Progenitor cell of endocrine pancreas (in vitro differentiated cells): ENCODE measurements at places on chromosomes 3 and 15. TPM values are rescaled to one million over a fixed set of nuclear protein-coding genes. Genes with fewer than 3 reads are reported as not detected.

DNA sequence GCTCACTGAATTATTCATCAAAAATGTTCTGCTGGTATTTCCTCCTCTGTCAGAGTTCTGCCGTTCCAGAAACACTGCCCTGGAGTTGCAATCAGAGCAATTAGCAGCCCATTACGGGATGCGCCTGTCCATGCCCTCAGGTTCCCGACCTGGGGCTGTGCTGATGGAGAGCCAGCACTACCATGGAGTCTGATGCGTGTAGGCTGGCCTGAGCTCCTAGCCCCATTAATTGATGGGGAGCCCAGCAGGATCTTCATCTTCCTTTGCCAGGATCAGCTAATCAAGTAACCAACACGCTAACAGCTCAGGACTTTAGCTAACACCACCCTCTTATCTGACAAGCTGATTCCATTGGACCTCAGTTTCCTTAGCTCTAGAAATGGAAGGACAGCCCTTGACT is 164.2 kb downstream of the ABHD5 start:
- DNase-seq, result no peak

DNA sequence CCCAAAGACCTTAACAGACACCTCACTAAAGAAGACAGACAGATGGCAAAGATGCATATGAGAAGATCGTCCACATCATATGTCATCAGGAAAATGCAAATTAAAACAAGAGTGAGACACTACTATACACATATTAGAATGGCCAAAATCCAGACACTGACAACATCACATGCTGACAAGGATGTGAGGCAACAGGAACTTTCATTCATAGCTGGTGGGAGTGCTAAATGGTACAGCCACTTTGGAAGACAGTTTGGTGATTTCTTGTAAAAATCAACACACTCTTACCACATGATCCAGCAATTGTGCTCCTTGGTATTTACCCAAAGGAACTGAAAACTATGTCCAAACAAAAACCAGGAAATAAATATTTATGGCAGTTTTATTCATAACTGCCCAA is 17.6 kb downstream of the CHDH start:
- DNase-seq, result no peak

- no peak for DNase-seq
Measured at GRCh38 chr3:1513662-1514061, 420.8 kb downstream of the CNTN6 start.

- DNase-seq, result no peak
Measured at GRCh38 chr3:64438812-64439211, 213.5 kb upstream of the PRICKLE2 start.

DNA sequence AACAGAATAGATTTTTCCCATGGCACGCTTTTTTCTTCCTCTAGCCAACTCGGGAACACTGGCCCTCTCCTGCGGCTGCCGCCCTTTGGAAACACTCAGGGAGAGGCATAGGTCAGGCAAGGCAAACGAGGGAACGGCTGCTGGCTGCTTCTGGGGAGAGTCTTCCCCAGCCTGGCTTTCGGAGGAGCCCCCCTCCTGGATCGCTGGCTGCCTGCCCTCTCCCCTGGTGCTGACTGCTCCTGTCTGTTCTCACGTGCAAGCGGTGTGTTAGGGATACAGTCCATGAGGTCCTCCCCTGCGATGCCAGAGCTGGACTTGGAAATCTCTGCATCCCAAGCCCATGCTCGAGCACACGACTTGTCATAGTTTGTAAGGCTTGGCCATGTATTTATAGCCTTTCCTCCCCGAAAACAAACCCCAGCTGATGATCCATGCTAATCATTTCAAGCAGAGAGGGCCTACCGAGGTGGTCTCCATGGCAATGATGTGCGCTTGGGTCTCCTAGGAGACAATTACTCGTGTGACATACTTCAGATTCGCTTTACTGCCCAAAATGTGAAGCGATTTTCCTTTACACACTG is 315.6 kb upstream of the ATP10A start:
- DNase-seq, result no peak

DNA sequence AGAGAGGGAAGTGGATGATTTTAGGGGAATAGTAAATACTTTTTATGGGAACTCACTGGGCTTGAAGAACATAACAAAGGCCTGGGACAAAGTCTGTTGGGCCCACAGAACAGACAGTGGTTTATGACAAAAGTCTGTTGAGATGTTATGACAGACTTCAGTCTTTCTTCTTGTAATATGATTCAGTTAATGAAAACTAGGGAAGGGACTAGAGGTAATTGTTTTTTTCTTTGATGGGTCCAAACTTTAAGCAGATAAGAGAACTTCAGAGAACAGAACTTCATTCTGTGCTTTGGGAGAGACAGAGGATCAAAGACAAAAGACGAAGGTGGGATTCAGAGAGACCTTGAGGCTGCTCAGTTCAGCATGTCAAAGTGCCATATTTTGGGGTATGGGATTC is 9.3 kb downstream of the CRYBG3 start:
- DNase-seq, result no peak

DNA sequence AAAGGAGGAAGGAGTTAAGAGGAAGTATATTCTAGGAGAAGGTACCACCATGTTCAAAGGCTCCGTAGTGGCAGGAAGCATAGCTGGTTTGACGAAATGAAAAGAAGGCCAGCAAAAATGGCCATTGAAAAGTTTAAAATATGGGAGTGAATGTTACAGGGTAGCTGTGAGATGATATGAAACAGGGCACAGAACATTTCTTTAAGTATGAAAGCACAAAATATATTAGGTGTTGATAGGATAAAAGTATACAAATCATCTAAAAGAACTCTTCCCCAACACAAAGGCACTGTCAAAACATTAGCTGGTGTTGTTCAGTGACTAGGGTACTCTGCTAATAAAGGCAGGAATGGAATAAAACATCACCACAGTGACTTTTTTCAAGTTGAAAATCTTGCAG is 216.2 kb downstream of the LRRN1 start:
- DNase-seq, result no peak

GRCh38 chr15:63923993-63924950 is 90.5 kb upstream of the HERC1 start:
- no peak for DNase-seq

The RPP25 gene
- total RNA-seq, result 0.74 and 1.1 TPM in 2 replicates

DNA sequence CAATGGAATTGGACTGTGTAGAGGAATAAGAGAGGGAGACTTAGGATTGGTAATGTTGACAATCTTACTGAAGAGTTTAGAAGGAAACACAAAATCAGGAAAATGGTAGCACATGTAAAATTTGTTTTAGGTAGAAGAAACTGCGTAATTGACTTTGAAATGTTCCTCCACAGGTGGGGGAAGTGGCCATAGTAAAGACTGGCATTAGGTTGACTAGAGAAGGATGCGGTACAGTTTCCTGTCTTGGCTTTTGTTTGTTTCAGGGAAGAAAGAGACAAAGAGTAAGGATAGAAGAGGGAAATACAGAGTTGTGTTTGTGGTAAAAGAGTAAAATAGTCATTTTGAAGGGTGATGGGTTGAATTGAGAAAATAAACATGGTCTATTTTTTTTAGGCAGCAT is 253.6 kb upstream of the ZNF717 start:
- DNase-seq, result no peak

GRCh38 chr15:39114690-39115378 is 466.0 kb upstream of the THBS1 start:
- no peak for DNase-seq

DNA sequence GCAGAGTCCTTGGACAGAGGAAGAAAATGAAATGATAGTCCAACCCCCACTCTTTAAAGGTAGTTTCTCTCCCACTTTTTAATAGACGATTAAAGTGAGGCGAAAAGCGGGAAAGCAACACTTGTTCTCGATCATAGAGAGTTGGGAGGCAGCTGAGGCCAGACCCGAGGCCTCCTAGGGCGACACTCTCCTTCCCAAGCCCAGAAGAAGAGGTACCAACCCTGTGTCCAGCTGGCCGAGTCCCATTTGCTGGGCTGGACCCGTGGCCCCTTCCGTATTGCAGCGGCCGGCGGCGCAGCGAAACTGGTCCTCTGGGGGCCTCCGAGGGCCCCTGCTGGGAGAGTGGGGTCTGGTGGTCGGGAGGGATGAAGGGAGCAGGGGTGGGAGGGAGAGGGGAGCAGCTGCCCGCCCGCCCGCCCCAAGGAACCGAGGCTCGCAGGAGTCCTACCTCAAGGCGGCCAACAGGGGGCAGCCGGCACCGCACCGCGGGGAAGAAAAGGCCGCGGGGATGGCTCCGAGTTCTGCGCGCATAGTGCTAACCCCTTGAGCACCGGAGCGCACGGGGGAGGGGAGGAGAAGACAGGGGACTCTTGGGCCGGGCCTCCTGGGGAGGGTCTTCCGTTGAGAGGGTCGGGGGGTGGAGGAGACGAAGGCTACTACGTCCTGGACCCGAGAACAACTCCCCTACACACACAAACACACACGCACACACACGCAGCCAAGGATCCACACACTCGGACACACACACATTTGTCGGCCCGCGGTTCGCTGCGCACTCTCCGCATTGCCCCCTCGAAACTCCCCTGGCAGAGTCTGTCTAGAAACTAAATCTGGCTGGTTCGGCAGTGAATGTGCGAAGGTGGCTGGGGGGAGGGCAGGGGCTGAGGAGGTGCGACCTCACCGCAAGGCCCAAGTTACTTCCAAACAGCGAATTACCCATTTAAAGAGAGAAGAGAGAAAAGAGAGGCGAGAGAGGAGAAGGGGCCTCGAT is 2.0 kb downstream of the WNT5A start:
- DNase-seq, result peak; percentile 69

The GABRR3 gene
- total RNA-seq, result not detected in 2 replicates

- DNase-seq, result no peak
Measured at GRCh38 chr3:30750967-30751366, 143.5 kb downstream of the GADL1 start.

The LMLN gene
- total RNA-seq, result 8.0 and 14.4 TPM in 2 replicates

GRCh38 chr3:57624801-57625200 is 27.7 kb upstream of the ARF4 start:
- no peak for DNase-seq

The DUOXA1 gene
- total RNA-seq, result 1.3 and 1.4 TPM in 2 replicates

DNA sequence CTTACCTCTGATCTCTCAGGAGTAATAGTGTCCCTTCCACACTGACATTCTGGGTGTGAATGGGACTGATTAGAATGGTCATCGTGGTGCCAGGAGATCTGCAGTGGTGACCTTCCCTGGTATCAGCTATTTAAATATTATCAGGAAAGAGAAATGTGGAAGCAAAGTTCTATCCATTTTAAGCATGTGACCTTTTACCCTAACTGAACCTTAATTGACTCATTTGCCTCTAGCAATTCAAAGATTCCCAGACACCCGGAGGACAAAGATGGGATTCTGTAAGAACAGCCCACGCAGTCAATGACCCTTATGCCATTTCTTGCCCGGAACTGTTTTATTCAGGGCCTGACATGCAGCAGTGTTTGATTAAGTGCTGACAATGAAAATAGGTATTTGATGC is 10.3 kb downstream of the LIPC start:
- no peak for DNase-seq

The TEX9 gene
- total RNA-seq, result 32.7 and 33.4 TPM in 2 replicates

DNA sequence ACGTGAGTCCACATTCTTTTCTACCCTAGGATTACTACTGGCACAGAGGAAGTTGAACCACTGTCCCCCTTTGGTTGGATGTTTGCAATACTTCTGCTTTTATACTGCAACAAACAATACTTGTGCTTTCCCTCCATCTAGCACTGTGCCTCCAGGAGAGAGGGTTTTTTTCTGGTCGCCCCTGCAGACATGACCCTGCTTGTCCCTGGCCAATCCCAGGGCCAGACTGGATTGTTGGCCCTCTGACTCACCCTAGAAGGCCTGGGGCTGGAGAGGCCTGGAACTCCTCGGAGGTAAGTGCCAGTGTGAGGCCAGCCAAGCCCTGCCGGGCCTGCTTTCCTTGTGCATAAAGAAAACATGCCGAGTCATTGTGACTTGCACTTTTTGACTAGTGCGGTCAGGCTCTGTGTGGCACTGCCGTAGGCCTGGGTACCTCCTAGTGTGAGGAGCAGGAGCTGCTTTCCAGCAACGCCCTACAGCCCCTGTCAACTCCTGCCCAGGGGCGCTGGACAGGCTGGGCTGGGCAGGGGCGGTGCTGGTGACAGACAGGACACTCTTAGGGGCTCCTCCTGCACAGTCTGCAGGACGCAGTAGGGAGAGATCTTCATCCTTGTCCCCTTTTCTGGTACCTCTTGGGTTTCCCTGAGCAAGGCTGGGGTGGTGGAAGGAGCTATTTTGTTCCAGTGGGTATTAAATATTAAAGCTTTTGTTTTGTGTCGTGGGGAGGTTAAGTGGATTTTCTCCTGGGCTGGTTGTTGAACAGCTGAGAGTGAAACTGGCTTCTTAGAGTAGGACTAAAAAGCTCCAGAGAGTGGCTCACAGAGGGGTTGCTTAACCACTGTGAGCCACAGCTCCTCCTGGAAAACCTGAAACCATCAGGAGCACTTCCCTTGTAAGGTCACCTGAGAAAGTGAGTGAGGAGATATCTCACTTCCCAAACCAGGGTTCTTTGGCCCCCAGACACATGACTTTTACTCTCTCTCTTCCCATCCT is 14.4 kb upstream of the TKT start:
- peak; percentile 45 for DNase-seq

GRCh38 chr3:121619691-121620090 is 26.5 kb downstream of the FBXO40 start:
- DNase-seq, result no peak

DNA sequence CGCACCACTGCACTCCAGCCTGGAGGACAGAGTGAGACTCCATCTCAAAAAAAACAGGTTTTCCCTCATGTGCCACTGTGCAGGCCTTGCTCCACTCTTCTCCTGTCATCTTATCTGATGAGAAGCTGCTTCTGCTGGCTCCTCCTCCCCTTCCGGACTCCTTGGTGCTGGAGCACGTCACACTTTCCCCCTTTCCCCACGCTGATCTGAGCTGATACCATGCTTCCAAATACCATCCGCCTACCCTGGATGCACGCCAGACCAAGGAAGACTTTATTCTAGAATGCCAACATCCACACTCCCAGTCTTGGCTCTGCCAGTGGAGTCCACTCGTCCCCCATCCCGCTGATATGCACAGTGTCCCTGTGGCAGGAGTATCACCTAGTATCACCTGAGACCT is 31.3 kb downstream of the HOMER2 start:
- DNase-seq, result no peak

DNA sequence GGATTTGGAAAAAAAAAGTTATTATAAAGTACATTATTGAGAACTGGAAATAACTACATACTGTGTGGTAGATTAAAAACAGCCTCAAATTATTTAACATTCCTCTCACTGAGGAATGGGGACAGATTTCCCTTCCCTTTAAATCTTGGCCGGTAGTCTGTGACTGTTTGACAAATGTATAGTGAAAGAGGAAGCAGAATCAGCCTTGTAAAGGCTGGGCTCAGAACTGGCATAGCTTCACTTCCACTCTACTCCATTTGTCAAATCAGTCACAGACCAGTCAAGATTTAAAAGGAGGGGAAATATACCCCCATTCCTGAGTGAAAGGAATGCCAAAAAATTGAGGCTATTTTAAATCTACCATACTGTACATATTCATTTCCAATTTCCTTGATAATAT is 18.2 kb upstream of the B4GALT4 start:
- DNase-seq, result no peak
